ENCODE measurements at places on chromosomes 4 and X.
A peak's percentile ranks its signal among the peaks of the same experiment; 100 is the strongest.

GRCh38 chr4:162349395-162349794 is 185.6 kb upstream of the FSTL5 start:
- no peak for DNase-seq

- peak; percentile 62 for DNase-seq
Observed at GRCh38 chrX:132092439-132093065, 35.3 kb downstream of the FRMD7 start.

GRCh38 chr4:147582386-147583060 is 34.7 kb upstream of the TMEM184C start:
- DNase-seq: no peak

DNA sequence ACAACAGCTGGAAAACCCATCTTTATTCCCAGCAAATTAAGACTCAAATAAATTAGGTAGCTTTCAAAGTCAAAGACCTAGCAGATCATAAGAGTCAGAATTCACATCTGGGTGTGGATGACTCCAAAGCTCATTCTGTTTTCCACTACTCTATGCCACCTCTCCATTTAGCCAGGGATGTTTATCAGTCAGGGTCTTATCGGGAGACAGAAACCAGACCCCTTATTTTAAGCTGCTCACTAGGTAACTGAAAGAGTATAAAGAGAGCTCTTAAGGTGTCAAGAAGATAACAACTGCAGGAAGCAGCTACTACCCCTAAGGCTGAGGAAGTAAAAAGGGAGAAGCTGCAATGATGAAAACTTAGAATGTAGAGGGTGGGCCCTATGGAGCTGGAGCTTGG is 333.7 kb upstream of the KLF3 start:
- no peak for DNase-seq

DNA sequence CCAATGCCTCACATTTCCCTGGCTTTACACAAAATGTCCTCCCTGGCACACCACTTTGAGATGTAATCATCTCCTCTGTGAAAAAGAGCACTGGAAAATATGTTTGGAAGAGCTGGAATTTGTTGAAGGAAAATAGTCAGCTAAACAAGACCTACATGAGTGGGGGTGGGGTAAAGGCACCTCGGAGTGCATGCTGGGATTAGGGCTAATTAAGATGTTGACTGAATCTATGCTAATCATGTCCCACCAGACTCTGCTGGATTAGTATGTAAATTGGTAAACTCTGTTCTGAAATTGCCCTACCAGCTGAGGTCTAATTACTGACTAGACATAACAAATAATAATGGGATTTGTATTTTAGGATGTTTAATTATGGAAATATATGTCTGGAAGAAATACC is 46.8 kb upstream of the MID1 start:
- no peak for DNase-seq

DNA sequence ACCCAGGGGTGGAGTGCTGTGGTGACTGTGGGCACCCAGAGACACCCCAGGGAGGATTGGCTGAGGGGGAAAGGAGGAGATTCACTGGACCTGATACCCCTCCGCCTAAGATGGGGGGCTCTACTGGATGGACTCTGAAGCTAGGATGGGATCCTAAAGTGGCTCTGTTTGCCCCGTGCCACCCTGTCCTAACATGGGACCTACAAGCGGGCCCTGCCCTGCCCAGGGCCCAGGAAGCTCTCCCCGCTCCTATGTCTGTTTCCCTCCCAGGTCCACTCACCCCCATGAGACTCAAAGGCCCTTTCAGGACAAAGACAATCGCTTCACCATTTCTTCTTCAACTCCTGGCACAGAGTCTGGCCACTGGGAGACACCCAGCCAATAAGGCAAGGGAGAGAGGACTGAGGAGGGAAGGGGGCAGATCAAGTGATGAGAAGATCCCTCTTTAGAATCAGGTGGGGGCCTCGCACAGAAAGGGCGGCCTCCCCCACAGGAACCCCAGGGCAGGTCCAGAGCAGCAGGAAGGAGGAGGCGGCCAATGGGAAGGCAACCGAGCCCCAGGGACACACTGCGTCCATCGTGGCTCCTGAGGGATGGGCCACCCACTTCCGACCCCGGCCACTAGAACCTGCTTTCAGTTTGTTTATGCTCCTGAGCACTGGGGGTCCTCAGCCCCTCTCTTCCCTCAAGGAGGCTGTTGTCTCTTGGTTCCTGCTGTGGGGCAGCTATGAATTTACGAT is 155.4 kb downstream of the AFAP1 start:
- no peak for DNase-seq

GRCh38 chr4:3642056-3642630 is 109.9 kb upstream of the LRPAP1 start:
- DNase-seq: no peak

DNA sequence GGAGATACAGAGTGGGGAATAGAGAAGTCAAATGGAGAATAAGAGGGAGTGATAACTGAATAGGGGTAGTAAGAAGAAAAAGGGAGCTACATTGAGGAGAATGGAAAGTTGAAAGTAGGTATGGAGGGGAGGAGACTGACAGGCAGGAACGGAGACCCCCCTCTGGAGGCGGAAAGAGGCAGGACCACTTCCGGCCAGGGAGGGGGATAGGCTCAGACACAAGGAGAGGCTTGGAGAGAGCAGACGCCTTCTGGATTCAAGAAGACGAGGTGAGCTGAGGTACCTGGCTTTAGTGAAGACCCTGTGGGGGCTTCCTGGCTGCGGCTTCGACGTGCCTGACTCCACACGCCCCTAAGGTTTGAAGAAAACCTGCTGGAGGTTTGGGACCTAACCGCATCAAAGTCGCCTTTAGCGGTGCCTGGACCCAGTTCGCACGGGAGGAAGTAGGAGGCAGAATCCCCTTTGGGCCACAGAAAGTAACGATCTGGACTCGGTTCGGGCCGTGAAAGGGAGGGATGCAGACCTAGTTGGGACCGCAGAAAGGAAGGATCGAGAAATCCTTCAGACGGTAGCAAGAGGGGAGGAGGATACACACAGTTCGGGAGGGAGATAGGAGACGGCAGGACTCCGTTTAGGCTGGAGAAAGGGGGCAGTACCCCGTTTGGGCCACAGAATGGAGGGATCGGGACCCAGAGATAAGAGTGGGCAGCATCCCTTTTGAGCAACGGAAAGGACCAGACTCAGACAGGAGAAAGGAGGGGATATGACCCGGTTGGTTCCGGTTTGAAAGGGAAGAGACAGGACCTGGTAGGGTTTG is at the start of gene TRO:
TRO (plus strand) TSS at position 215 of the 817 bp plus-strand sequence. CDS start 1,423 bp downstream, outside the sequence.
- DNase-seq: peak; percentile 3

DNA sequence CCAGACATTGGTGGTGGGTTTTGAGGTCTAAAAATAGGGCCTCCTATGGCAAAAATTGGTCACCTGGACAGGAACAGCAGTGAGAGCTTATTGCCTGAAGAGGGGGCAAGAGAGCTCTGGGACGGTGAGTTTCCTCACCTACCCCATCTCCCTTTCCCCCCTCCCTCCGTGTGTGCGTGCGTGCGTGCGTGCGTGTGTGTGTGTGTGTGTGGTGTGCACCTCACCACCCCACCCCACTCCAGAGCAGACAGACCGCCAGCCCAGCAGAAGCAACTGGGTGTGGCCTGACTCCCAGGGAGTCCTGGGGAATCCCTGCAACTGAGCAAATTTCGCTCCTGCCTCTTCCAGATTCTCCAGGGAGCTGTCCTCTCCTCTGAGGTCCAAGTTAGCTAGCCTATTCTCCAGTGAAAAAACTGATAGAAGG is 44.7 kb downstream of the PRPS1 start:
- DNase-seq: peak; percentile 75

DNA sequence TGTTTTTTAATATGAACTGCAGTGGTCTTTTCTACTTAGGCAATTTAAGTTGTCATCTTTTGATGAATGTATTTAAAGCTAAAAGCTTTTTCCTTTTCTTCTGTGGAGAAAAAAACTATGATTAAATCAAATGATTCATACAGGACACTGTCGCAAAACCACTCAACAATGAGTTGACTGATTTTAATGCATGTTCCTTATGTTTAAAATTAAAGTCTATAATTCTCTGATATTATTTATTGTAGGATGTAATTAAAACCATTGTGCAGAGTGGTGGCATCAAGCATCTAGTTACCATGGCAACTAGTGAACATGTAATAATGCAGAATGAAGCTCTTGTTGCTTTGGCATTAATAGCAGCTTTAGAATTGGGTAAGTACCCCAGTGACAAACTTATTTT is 172.5 kb downstream of the RAP1GDS1 start:
- no peak for DNase-seq

GRCh38 chrX:115589419-115589818 is 28.4 kb downstream of the PLS3 start:
- DNase-seq: no peak

DNA sequence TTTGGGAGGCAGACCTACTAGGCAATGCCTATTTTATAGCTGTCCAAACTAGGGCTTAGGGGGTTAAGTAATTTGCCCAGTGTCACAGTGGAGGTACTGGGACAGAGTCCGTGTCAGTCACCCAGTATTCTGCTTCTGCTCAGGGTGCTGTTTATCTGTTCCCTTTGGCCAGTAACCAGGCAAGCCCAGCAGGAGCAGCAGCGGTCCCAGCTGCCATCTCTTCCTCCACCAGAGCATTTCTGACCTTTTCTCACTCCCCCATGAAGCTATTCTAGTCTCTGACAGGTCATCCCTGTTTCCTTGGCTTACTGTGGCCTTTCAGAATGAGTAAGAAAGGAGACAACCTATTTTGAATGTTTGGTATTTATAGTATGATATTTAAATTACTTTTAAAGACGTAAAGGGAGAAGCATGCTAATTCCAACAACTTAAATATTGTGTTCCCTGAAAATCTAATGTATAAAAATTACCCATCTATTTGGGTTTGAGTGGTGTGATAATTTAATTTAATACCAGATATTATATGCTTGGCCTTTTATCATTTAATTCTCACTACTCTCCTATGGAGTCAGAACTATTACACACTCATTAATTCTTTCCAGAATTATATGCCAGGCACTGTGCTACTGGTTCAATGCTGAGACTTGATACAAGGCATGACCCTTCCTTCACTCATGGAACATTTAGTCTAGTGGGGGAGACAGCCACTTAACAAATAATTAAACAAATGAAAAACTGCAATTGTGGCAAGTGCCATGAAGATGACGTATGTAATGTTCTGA is 60.6 kb downstream of the RPS6KA3 start:
- no peak for DNase-seq

- DNase-seq: no peak
Observed at GRCh38 chr4:161926033-161926828, 237.6 kb downstream of the FSTL5 start.

- DNase-seq: peak; percentile 30
Observed at GRCh38 chr4:158760866-158761265, 8.0 kb upstream of the FNIP2 start.

GRCh38 chr4:165208221-165208652 is 876 bp downstream of the KLHL2 start:
- DNase-seq: no peak

DNA sequence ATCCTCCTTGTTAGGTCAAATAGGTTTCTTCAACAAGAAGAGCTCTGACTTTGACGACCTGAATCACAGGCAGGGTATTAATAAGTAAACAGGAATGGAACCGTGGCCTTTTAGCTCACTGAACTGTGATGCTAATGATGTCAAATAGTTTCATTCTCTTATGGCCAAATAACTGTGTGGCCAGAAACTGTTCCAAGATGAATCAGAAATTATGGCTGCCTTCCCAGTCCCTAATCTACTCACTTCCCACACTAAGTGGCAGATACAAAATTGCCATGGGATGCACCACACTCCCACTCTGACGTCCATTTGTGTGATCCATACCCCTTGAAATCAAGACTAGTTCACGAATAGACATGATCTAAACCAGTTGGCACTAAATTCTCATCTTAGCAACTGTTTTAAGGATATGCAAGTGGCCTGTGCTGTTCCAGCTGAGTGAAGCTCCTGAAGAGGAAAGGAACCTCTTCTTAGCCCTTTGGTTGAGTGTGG is 455.4 kb downstream of the IL15 start:
- DNase-seq: no peak

DNA sequence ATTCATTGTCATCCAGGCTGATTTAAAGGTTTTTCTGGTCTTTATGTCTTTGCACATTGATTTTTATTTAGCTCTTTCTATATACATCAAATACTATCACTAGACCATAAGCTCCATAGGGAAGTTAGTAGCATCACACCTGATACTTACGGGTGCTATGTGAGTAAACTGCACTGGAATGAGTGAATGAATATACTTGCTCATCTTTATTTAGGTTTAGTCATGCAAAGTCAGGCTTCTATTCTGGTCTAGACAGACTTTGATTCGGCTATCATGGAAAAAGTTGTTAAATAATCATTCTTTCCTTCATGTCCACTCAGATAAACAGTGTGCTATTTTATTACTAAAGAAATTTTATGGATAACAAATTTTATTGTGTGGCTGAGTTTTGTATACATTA is 457.8 kb upstream of the PCDH7 start:
- DNase-seq: no peak

DNA sequence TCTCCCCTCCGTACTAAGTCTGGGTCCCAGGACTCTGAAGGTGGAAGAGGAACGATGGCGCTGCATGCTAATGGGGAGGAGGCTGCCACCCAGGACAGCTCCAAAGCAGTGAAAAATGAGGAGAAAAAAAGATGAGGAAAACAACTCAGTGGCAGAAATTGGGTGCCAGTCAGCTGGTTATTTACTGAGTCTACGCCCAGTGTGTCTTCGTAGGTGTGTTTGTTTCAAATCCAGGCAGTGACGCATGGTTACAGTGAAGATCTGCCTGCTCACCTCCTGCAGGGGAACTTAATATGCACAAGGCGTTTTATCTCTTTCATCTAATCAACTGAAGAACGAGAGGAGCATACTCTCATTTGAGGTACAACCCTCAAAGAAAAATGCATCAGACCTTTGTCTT is 70.9 kb upstream of the FBXW7 start:
- DNase-seq: no peak

GRCh38 chr4:73620115-73620792 is at the start of gene RASSF6:
Gene RASSF6 (minus strand): TSS chr4:73620436. CDS start chr4:73611795, 8,641 bp downstream.
- DNase-seq: peak; percentile 20

GRCh38 chrX:43804021-43804420 is 78.2 kb downstream of the MAOB start:
- DNase-seq: no peak
